ENCODE measurements at places on chromosomes 12 and 14. TPM values are rescaled to one million over a fixed set of nuclear protein-coding genes. Genes with fewer than 3 reads are reported as not detected.
A peak's percentile ranks its signal among the peaks of the same experiment; 100 is the strongest.

GRCh38 chr12:128586451-128587029, 237.2 kb downstream of the SLC15A4 start:
- no peak overlapping the region for H3K4me3 ChIP-seq
- no peak for DNase-seq
- no peaks in the 10 kb centered on the region for H3K27me3 ChIP-seq
- no peaks in the 10 kb centered on the region for H3K36me3 ChIP-seq
- H3K4me1 ChIP-seq, result no peaks in the 10 kb centered on the region

- no peak overlapping the region for H3K4me3 ChIP-seq
- H3K4me1 ChIP-seq, result no peaks in the 10 kb centered on the region
- H3K27me3 ChIP-seq, result no peaks in the 10 kb centered on the region
These were observed 180.3 kb downstream of the IPO8 start for GRCh38 chr12:30515351-30515750.

DNA sequence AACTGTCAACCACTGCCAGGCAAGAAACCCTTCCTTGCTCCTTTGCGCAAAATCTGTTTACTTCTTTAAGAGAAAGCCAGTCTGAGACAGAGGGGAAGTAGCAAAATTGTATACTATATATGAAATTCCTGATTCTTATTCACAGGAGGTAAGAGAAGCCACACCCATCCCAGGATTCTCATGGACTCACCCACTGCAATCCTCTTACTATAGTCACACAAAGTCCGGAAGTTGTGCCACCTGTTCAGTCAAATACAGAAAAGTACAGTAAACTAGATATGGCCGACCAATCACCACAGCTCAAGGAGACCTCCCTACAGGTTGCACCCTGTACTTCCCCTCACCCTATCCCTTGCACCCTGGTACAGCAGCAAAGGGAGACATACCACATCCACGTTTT, 2.9 kb downstream of the PRMT5 start:
- DNase-seq, result no peak
- no peak overlapping the region for H3K4me3 ChIP-seq
- H3K36me3 ChIP-seq, result peaks cover 35% of the 10 kb centered on the region

GRCh38 chr12:2795291-2796186, 769 bp downstream of the FKBP4 start:
- peaks cover 17% of the 10 kb centered on the region for H3K36me3 ChIP-seq
- H3K4me3 ChIP-seq, result peak overlapping the region; percentile 62
- peak overlapping the region; percentile 88 for H3K27ac ChIP-seq
- H3K27me3 ChIP-seq, result no peaks in the 10 kb centered on the region
- peak; percentile 91 for DNase-seq

PDE3A gene
- total RNA-seq, result 81.0 TPM

DNA sequence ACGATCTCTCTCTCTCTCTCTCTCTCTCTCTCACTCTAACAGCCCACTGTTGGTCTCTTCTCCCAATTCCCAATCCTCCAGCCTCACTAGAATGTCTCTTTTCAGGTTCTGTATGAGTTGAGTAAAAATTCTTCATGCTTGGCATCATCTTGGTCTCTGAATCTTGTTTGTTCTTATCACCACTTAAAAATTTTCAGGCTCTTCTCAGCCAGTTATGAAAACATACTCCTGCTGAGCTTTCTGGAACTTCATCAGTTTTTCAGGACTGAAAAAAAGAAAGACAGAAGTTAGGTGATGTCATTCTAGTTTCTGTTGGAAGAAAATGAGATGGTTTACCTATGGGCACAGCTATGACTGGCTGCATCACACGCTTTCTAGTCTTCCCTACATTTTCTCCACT, 11.5 kb upstream of the IL22 start:
- H3K4me1 ChIP-seq, result no peaks in the 10 kb centered on the region
- no peak overlapping the region for H3K27ac ChIP-seq
- no peak overlapping the region for H3K4me3 ChIP-seq
- H3K27me3 ChIP-seq, result no peaks in the 10 kb centered on the region

GRCh38 chr12:6201826-6202225, 1.6 kb downstream of the CD9 start:
- H3K4me3 ChIP-seq, result peak overlapping the region; percentile 100
- no peaks in the 10 kb centered on the region for H3K36me3 ChIP-seq
- peak overlapping the region; percentile 98 for H3K27ac ChIP-seq
- no peaks in the 10 kb centered on the region for H3K27me3 ChIP-seq
